ENCODE measurements at places on chromosomes 12 and 14.

DNA sequence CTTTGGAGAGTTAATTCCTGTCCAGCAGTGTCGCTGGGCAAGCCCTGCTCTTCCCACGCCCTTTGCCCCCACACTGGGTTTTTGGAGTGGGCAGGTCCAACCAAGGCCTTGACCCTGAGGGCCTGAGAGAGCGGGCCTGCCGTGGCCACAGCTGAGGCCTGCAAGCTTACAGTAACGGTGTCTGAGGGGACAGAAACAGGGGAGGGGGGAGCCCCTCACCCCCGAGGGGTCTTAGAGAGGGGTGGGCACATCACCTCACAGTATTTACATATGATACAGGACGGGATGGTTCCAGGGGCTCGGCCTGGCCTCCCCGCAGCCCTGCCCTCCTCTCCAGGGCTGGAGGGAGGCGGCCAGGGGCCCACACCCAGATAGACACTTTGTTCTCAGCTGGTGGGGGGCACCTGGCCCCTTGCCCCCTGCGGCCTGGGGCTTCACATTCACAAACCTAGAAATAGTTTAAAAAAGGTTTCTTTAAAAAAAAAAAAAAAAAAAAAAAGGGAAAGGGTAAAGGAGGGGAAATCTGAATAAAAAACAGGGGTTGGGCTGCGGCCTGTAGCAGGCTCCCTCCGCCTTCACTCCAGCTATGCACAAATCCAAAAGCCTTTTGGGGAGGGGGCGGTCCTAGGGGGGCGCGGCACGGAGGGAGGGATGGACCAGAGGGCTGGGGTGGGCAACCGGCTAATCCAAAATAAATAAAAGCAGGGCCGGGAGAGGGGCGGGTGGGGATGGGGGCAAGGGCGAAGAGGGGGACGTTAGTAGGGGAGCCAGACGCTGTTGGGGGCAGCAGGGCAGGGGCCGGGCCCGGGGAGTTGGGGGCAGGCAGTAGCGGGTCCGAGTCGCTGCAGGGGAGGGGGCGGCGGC lies 14.8 kb upstream of the PLA2G1B start:
- DNase-seq: no peak

DNA sequence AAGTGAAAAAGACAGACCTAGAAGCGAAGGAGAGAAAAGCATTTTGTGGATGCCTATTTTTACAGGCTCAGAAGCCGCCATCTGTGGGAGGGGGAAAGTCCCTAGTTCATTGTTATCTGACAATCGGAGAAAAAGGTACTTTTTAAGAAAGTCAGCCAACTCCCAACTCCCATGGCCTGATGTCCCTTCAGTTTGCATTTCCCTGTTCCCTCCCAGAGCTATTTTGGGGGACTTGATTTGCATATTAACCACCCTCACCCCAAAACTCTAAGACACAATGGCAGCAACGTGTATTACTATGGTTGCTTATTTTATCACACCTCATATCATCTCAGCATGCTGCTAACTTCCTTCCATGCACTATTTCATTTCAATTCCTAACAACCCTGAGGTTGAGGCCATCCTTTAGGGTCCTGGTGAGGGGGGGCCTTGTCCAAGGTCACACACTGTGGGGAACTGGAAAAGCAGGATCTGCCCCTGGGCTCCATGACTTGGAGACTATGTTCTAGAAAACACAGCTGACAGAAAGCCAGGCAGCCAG lies 18.7 kb downstream of the HVCN1 start:
- no peak for DNase-seq

DNA sequence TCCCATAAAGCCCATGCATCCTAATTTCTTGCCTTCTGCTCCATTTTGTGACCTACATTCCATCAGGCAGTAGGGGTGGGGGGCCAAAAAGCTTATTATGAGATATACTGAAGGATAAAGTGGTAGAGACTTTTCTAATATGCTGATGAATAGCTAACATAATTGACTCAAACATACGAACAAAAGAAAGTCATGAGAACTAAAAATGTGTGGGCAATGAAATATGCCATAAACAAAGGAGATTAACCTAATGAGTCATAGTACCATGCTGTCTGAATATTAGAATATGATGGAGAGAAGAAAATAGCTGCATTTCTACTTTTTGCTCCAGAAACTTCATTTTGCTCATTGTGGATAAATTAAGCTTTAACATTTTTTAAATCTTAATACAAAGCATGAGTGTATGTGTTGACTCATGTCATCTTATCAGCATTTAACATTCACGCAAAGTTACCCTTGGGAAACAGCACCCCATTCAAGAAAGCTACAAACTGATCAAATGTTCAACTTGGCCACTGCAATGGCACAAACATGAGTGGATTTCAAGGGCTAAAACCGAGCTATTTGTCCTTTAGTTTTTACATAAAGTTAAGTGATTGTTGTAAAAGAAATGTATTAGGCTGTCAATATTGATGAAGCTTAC lies 64.0 kb upstream of the DIO2 start:
- no peak for DNase-seq

DNA sequence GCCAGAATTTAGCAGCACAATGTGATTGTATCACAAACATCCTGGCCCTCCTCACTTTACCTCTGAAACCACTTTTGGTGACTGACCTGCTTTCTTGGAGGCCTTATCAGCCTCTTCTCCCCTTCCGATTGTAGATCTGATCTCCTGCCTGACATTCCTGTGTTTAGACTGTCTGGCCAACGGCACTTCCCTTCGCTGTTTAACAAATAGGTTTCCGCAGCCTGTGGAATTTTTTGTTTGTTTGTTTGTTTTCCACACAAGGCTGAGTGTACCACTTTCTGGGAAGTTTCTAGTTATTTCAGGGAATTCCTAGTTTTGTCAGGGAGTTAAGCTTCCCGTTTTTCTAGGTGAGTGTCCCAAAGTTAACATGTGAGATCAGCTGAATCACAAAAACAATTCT lies 65.9 kb upstream of the CDKN3 start:
- DNase-seq: no peak

DNA sequence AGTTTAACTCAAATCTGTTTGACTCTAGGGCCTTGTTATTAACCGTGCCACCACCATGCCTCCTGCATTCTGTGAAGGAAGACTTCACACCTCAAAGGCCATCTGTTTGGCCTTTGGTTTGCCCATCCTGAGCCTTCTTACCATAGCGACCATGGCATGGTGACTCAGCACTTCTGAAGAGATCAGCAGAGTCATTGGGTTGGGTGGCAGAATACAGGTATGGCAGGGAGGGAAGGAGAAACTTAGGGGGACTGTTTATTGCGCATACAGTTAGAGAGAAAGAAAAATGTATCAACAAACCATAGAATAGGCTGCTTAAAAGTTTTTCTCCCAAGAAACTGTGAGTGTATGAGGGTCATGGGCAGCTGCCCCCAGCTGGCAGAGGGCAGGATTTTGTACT lies 49.2 kb downstream of the DAD1 start:
- no peak for DNase-seq

GRCh38 chr12:52900166-52900895 lies 4.5 kb downstream of the KRT8 start:
- no peak for DNase-seq

DNA sequence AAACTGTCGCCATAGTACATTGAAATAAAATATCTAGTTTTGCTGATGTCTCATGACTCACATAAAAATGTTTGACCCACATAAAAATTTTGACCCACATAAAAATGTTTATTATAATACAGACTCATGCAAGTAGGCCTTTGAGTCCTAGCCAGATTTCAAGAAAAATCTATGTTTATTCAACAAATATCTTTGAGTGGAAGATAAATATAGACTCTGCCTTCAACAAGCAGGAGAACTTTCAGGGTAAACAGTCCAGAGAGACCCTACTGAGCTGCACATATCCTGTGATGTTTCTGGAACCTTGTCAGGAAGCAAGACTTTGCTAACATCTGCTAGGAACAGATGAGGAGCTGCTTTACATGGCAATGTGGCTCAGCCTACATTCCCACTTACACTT lies 283.1 kb downstream of the MDGA2 start:
- DNase-seq: peak; percentile 32

GRCh38 chr14:55458800-55459515 lies 18.5 kb upstream of the TBPL2 start:
- no peak for DNase-seq

DNA sequence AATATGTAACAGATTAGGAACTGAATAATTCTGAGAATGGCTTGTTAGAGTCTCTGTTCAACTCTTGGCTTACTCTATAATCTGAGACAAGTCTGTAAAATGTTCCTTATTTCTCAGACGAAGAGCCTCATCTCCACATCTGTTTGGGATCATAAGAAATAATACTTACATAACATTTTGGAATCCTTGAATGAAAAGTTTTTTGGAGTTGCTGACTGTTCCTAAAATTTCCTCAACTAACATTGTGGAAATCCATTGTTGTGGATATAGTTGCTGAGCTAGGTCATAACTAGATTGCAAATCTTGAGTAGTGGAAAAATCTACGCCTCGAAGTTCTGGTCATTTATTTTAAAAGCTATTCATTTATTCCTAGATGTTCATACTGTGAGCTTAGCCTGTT lies 402.9 kb downstream of the ZFP36L1 start:
- DNase-seq: no peak

- DNase-seq: no peak
Observed at GRCh38 chr14:75427126-75427481, 718 bp upstream of the JDP2 start.

DNA sequence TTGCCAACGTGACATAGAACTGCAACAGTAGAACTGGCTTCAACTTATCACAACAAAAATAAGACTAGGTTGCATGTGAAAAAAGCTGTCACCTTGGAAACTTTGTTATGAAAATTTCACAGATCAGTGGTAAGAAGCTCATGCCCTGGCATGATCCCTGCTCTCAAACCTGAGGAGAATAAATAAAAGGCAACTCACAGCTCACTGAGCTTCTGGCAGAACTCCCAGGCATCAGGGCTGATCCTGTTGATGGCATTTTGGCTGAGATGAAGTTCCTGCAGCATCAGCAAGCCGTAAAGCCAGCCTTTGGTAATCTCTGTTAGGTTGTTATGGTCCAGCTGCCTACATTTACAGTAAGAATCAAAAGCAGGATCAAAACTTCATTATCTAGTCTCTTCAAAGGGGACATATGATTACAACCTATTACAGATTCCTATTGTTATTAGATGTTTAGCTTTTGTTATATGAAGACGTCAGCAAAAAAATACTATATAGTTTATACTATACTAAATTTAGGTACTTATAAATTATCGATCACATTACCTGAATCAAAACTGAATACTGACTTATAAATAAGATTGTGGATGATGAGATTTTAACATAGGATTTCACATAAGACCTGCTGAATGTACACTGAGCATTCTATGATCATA lies 32.0 kb downstream of the LRIG3 start:
- DNase-seq: peak; percentile 87

DNA sequence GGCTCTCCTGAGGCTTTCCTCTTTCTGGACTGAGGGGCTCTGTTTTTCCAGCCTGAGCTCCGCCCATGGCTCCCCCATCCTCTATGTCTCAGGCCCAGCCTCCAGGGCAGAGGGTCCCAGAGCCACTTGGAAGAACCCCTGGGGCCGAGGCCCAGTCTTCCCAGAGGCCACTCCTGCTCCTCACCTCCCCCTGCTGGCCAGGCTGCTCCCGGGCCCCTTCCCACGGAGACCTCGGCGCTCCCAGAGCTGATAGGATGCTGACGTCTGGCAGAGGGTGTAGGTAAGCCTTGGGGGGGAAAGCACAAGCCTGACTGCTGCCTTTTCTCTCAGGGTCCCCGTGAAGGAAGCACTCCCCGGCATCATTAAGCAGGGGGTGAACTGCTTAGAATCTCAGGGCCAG lies 51.4 kb downstream of the ERH start:
- DNase-seq: no peak

GRCh38 chr14:95361373-95362137 lies 41.8 kb upstream of the CLMN start:
- peak; percentile 21 for DNase-seq

DNA sequence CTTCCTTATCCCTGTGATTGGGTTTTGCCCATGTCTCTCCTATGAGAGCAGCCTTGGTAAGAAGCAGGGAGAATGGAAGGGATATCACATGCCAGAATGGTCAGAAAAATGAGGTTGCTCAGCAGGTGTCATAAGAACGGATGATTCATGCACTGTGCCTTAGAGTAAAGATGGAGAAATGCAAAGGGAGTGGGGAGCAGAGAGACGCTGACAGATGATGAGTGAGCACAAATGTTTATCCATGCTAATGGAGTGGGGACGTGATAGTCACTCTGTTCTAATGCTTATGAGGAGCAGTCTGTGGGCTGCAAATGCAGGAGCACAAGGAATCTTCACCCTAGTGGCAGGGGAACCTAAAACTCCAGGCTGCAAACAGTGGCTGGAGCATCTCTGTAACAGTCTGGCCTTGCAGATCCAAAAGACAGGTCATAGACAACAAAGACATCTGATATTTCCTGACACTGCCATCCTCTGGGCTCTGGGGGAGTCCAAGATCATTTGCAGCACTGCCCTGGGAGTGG lies 243.2 kb downstream of the CACNA1C start:
- DNase-seq: no peak

DNA sequence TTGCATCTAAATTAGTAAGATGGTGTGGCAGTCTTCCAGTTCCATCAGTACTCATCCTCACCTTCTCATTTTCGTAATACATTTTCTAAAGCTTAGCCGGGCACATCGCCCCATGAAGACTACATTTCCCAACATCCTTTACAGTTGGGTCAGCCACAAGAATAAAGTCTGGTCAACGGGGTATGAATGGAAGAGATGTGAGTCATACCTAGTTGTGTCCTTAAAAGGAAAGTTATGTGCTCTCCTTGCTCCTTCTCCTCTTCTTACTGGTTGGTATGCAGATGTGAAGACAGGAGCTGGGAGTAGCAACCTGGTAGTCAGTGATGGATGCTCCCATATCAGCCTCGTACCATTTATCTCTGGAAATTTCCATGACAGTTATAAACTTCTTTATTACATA lies 35.9 kb upstream of the EGLN3 start:
- no peak for DNase-seq

DNA sequence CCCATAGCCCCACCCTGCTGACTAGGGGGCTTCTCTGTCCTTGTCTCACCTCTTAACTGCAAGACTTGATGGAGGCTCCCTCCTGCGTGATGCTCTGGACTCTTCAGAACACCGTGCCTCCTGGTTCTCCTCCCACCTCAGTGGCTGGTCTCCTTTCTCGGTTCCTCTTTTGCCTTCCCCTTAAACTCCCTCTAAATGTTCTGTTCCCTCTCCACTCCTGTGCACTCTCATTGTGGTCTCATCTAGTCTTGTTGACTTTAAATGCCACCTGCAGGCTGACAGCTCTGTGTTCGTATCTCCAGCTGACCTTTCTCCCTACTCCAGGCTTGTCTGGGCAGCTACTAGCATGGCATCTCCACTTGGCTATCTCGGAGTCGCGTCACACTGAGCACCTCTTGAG lies 28.3 kb downstream of the DYNC1H1 start:
- DNase-seq: no peak

DNA sequence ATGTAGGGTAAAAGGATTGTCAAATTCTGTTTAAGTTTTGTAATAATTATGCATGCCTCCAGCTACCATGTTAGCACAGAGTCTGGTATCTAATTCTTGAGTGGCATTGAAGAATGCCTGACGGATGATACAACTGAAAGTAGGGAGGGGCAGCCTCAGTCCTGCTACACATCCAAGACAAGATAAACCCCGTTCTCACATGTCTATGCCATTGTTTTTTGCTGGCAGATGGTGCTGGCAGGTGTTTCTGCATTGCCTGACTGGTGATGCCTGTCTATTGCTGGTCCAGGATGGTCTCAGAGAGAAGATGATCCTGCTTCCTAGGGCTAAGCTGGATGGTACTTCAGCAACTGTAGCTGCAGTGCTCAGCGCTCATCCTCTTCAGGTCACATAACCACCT lies 245.8 kb upstream of the NAV3 start:
- DNase-seq: no peak

Data from LNCaP clone FGC (cell line).